Fibroblast of skin of right quadriceps (primary cell): ENCODE measurements at places on chromosomes 12 and 14.

DNA sequence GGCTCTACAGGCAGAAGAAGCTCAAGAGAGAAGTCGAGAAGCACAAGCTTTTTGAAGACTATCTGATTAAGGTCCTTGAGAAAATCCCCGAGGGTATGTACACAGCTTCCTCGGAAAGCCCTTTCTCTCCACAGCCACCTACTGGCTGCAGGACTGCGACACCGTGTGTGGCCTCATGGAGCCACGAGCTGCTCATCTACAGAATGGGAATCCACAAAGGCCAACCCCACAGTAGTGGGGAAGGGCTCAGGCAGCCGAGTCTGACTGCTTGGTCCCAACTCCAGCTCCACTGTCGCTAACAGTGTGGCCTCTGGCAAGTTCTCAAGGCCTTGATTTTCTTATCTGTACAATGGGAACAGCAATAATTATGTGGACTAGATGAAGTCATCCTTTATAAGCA lies 2.5 kb downstream of the CCDC197 start:
- DNase-seq, result no peak

DNA sequence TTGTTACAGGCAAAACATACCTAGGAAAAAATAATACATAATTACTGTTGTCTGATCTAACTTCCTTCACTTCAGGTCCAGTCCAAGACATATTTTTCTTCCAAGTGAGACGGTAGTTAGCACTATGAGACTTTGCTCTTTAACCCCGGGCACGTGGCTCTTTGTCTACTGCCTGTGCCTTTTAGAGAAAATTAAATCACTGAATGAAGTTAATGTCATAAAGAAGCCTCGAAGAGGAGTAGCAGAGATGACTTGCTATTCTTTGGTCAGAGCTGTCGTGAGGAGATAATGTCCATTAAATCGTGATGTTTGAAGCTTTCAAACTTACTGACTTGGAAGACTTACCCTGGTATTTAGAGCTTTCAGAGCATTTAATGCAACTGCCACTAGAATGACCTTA lies 8.7 kb downstream of the TESPA1 start:
- no peak for DNase-seq

- no peak for DNase-seq
Observed at GRCh38 chr14:105505101-105505500, 14.1 kb downstream of the TEDC1 start.

- DNase-seq, result no peak
Observed at GRCh38 chr12:4849795-4850345, 59.8 kb upstream of the KCNA1 start.

DNA sequence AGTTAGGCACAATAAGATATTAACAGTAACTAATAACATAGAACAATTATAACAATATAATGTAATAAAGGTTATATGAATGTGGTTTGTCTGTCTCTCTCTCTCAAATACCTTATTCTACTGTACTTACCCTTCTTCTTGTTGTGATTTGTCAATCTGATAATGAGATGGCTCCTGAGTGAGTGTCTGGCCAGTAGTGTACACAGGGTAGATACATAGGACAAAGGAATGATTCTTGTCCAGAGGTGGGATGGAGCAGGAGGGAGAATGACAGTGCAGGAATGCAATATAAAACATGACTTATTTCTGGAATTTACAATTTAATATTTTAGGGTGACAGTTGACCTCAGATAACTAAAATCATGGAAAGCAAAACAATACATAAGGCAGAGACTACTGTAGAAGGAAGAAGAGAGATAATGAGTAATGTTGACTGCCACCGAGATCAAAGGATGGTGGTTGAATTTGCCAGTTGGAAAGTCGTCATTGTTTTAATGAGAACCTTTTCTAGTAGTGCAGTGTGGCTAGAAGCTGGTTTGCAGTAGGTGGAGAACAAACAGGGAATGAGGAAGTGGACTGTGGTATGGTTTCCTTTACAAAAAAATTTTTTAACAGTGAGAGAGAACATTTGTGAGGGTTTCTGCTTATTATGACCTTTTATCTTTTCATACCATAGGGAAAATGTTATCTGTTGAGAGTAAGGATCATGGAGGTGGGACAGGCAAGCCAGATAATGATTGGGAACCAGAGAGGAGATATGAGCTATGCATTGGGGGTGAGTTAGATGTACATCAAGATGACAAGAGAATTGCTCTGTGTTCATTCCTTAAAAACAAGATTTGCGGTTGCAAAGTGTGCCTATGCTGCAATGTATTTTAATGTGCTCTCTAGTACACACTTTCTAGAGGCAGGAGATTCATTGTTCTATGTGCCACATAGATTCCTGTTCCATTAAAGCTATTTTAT lies 458.3 kb downstream of the BTG1 start:
- DNase-seq, result peak; percentile 12

DNA sequence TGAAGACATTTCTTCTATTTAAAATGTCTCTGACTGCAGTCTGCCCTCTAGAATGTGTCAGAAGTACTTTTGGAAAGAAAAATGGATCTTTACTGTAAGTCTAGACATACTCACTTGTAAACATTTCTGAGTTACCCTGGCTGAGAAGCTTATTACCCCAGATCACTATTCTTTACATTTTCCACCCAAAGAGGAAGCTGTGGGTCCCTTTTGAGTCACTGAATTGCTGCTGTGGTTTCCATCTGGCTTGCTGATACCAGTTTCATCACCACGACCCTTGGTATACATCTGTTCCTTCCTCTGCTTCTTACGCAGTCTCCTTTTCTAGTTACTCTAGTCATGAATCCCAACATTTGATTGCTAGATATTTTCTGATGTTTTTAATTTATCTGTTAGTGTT lies 20.2 kb upstream of the CLEC4D start:
- DNase-seq, result no peak
